ENCODE measurements at places on chromosomes 3 and 15.

DNA sequence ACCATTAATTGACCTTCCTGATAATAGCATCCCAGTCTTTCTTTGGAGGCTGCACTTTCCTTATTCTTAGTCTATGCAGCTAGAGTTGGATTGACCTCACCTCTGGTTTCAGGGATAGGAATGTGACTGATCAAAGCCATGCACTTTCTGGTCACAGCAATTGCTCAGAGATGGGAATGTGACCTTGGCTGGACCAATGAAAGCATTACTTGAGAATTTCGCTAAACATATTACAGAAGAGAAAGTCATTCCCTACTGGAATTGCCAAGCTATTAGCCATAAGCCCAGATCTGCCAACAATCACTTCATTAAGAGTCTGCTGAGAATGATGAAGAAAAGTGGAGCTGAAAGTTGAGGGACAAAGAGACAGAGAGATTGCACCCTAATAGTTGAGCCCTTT, 32.7 kb downstream of the RTP1 start:
- no peak for DNase-seq

- DNase-seq: no peak
Observed at GRCh38 chr15:100901296-100901695, 17.9 kb upstream of the LRRK1 start.

DNA sequence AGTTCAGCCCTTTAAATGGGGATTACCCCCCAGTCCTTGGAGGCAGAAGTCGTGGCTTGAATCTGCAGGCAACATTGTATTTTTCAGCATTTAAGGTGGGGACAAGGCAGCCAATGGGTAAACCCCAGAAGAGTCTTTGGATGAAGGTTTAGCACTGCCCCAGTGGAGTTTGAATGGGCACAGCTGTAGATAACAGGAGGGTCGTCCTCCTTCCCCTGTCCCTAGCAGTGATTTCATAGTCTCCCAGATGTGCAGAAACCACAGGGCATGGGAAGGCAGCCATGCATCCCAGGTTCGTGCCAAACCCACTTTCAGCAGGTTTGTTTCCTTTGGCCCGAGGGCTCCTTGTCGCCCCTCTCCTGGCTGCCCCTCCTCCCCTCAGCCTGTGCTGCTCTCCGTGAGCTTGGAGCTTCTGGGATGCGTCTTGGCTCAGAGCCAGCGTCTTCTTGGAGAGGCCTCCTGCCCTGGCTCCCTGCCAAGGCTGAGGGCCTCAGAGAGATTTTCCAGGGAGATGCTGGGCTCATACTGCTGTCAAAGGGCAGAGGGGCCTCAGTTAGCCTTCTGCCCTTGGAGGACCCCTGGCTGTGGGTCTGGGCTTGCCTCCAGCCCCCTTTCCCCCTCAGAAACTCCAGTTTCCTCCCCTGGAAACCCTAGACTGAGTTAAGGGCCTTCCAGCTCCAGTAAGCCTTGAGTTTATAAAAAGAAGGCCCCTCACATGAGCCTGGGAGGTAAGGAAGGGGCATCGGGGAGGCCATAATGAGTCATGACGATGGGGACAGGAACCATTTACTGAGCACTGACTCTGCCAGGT, 48.9 kb upstream of the POLG start:
- peak; percentile 92 for DNase-seq

DNA sequence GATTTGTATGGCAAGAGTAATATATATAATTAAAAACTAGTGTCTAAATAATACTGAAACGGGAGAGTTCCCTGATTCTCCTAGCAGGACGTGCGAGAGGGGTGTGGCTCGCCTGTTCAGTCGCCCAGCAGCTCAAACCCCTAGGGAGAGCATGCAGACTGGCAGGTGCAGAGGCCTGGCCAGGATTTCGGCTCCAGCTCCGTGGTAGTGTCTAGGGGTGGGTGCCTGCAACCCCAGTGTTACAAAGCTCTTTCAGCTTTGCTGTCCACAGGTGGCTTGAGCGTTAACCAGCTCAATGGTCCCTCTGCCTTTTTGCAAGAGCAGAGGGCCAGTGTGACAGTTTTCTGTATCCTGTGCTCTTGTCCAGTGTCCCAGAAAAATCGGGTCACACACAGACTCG, 226.6 kb downstream of the ALCAM start:
- DNase-seq: no peak

DNA sequence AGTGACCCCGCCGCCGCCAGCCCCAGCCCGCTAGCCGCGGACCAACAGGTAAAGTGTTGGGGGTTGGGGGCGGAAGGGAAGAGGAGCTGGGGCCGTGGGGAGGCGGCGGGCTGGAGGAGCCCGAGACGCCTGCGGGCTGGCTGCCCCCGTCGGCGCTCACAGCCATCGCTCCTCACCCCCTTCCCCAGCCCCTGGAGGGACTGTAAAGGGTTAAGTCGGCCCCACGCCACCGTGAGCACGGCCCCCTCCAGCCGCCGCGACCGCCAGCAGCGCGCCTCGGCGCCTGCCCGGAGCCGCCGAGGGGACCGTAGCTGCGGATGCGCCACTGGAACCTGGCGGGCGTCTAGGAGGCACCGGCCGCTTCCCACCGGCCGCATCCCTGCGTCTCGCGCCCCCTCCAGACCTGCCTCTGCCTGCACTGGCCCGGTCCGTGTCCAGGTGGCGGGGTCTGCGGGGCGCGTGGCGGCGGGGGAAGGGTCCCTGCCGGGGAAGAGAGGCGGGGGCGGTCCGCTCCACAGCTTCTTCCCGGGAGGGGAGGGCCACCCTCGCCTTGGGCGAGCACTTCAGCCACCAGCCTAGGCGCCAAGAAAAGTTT, 522 bp downstream of the MED12L start:
- peak; percentile 17 for DNase-seq

- DNase-seq: no peak
Observed at GRCh38 chr3:17823816-17824215, 81.4 kb upstream of the TBC1D5 start.

DNA sequence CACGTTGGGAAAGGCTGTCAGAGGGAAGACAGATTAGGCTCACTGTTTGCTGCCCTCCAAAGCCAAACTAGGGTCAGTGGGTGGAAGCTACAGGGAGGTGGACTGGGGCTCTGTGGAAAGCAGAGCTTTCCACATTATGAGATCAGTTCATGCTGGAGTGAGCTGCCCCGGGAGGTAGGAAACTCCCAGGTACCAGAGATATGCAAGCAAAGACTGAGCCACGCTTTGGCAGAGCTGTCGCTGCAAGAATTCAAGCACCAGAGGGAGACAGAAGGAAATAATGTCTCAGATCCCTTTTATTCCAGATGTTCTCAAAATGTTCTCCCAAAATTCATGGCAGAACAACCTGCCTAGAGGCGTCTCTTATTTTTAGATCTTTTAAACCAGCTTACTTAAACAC, 286.6 kb downstream of the WDR72 start:
- DNase-seq: no peak

- DNase-seq: no peak
Observed at GRCh38 chr15:100973351-100974111, 54.4 kb downstream of the LRRK1 start.

DNA sequence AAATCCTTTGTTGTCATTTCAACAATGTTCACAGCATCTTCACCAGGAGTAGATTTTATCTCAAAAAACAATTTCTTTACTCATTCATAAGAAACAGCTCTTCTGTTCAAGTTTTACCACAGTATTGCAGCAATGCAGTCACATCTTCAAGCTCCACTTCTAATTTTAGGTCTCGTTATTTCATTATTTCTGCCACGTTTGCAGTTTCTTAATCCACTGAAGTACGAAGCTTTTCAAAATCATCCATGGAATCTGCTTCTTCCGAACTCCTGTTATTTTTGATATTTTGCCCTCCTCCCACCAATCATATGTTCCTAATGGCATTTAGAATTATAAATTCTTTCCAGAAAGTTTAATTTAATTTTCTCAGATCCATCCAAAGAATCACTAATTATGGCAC, 12.6 kb upstream of the OR5K1 start:
- no peak for DNase-seq

GRCh38 chr3:12967606-12968351, 105.5 kb downstream of the IQSEC1 start:
- DNase-seq: no peak
